G401 (cell line): ENCODE measurements at places on chromosomes 3 and 15. TPM values are rescaled to one million over a fixed set of nuclear protein-coding genes. Genes with fewer than 3 reads are reported as not detected.

DNA sequence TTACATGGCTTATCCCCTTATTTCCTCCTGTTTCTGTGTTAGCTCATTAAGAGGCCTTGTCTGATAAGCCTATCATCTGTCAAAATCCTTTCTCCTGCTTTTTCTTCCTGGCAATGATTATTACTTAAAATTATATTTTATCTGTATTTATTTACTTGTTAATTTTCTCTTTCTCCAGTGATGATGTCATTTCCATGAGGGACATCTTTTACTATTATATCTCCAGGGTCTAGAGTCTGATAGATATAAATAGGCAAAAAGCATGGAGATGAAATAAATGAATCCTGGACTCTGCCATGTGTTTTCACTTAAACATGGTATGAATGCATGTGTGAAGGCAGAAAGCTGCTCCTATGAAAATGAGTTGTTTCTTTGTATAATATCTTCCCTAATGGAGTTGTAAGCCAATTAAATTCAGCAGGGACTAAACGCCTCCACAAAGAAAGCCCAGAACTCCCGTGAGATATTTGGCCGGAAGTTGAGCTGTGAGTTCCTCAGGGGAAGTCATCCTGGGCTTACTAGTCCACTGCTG, 375.2 kb downstream of the TUSC7 start:
- DNase-seq = no peak

DNA sequence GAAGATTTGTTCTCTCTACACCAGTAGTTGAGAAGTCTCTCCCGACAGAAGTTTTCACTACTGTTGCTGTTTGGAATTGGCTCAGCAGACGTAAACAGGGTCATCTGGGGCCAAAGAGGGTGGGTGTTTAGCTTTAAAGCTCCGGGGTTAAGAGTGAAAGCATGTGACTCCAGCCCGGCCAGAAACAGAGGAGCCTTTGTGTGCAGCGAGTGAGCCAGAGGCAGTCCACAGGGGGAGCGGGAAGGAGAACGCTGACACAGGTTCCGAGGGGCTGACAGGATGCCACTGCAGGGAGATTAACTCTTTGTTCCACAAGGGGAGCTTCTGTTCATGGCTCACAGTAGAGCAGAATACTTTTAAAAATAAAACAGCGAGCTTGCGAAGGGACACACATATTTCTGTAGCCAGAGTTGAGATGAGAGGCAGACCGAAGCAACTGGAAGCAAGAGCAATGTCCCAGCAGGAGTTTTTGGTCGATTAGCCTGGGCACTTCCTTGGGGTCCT, 26.9 kb downstream of the BMF start:
- DNase-seq = peak; percentile 43

GRCh38 chr3:169283951-169284350, 379.6 kb downstream of the MECOM start:
- DNase-seq = no peak

GRCh38 chr3:73327052-73327451, 265.6 kb downstream of the EBLN2 start:
- DNase-seq = no peak

- DNase-seq = no peak
Observed at GRCh38 chr3:155079468-155079745, 712 bp upstream of the MME start.

- DNase-seq = no peak
Observed at GRCh38 chr3:53721187-53722119, 124.8 kb downstream of the CHDH start.

GRCh38 chr15:58931987-58932588, 1.4 kb downstream of the SLTM start:
- peak; percentile 16 for DNase-seq

- DNase-seq = peak; percentile 85
Observed at GRCh38 chr3:10550705-10551104, 45.3 kb upstream of the ATP2B2 start.

DNA sequence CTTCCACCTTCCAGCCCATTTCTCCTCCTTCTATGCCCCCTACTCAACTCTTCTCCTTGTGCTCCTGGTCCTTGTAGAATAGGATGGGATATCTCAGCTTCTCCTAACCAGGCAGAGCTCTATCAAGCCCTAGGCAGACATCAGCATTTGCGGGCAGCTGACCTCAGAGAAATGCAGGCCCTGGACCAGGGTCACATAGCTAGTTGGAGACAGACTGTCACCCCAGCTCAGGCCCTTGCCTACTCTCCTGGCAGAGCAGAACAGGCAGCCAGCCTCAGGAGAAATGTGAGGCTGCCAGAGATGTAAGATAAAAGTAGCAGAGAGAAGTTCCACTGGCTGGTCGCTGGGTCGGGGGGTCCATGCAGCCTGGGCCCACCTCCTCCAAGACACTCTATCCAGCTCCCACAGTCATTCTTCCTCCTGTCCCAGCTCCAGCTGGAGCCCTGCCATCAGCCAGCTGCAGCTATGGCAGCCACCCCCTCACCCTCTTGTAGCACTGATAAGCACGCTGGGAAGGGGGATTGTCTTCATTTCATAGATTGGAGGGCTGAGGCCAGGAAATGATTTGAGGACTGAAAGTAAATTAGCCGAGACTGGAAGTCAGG, 4.0 kb downstream of the CYP8B1 start:
- no peak for DNase-seq

DNA sequence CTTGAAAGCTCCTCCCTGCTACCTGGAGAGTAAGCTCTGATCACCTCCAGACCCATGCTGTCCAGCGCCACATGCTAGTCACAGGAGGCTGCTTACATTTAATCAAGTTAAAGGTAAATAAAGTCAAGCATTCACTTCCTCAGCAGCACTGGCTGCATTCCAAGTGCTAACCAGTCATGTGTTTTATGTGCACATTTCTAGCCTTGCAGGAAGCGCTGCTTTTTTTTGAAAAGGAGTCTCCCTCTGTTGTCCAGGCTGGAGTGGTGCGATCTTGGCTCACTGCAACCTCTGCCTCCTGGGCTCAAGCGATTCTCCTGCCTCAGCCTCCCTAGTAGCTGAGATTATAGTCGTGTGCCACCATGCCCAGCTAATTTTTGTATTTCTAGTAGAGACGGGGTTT, 279.2 kb downstream of the GABRG3 start:
- DNase-seq = no peak

DNA sequence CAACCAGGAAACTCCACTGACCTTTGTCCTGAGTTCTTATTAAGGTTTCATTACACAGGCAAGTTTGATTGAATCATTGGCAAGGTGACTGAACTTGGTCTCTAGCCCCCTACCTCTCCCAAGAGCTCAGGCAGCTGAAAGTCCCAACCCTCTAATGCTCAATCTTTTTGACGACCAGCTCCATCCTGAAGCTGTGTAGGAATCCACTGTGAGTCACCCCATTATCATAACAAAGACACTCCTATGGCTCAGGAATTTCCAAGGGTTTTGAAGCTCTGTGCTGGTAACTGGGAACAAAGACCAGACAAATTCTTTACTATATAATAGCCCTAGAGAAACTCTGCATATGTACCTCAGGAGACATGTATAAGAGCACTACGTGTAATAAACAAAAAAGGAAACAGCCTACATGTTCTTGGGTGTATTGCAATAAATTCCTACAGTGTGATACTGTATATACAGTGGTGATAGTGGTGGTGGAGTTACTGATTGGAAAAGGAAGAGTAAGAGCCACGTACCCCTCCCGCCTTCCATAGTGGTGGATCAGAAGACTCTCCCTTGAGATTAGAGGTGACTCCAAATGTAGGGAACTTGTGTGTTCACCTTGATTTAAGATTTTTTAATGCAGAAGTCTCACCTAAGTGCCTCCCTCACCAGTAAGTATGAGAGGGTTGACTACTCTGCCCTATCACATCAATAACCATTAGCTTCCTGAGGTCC, 116.6 kb downstream of the ST8SIA2 start:
- no peak for DNase-seq

- DNase-seq = peak; percentile 62
Observed at GRCh38 chr15:41564286-41564959, 5.4 kb downstream of the TYRO3 start.

- no peak for DNase-seq
Observed at GRCh38 chr3:170226426-170226960, 4.3 kb downstream of the PRKCI start.

GRCh38 chr3:48367201-48367600, 4.8 kb upstream of the FBXW12 start:
- DNase-seq = peak; percentile 99

DNA sequence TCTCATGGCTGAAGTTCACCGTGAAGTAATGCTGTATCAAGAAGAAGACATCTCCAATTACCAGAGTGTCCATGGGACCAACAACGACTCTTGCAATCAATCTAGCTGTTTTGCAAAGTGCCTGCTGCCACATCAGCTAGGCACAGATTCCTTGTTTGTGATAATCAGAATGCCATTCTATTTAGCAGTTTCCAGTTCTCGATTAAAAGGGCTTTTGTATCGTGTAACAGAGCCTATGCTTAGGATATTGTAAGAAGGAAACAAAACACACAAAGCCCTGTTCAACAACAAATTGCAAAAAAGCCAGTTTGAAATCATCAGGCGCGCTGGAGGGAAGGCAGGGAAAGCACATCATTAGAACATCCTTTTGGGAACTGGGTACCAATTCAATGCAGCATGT, 26.1 kb downstream of the RASGRF1 start:
- no peak for DNase-seq

GRCh38 chr3:114758831-114759699, 388.0 kb downstream of the ZBTB20 start:
- peak; percentile 75 for DNase-seq

- DNase-seq = peak; percentile 33
Observed at GRCh38 chr3:39965997-39966396, 156.6 kb downstream of the MYRIP start.

DNA sequence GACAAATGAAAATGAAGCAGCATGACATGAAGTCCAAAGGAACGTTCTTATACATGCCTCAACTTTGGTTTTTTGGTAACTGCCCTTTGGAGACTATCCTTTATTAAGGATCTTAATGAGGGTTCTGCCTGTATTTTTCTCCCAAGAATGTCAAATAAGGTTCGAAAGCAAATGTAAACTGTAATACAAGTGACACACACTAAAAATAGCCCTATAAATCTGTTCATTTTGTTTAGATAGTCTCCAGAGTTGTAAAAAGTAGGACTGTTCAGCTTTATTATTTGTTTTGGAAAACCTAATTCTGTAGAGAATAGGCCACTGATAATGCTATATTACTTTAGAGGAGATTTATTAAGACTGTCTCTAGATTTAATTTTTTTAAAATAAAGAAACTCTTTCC, 80.5 kb upstream of the CDIN1 start:
- no peak for DNase-seq

GRCh38 chr15:38708672-38709180, 144.1 kb upstream of the RASGRP1 start:
- DNase-seq = no peak

GRCh38 chr15:99143242-99143641, 38.4 kb downstream of the SYNM start:
- DNase-seq = no peak

DNA sequence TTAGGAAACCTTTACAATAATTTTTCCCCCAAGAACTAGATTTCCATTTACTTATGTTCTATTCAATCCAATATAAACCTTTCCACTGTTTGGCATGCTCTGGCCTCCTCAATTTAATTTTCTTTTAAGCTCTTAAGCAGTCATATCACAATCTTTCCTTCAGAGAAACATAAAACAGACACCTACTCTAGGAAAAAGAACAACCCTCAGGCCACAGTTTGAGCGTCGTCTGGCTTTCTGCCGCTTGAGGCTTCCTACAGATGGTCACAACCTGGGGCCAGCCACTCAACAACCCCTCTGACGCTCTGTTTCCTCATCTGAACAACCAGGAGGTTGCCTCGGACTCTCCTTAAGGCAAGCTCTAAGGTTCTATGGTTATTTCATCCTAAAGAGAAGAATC, 143.3 kb downstream of the ADAMTS17 start:
- no peak for DNase-seq

GRCh38 chr15:77031376-77032050, 36.6 kb downstream of the PSTPIP1 start:
- DNase-seq = no peak

- no peak for DNase-seq
Observed at GRCh38 chr3:159144891-159145290, 343.0 kb downstream of the MFSD1 start.

- no peak for DNase-seq
Observed at GRCh38 chr3:152327203-152327602, 58.5 kb downstream of the MBNL1 start.

GRCh38 chr15:80556694-80557367, 138.3 kb upstream of the ABHD17C start:
- no peak for DNase-seq

DNA sequence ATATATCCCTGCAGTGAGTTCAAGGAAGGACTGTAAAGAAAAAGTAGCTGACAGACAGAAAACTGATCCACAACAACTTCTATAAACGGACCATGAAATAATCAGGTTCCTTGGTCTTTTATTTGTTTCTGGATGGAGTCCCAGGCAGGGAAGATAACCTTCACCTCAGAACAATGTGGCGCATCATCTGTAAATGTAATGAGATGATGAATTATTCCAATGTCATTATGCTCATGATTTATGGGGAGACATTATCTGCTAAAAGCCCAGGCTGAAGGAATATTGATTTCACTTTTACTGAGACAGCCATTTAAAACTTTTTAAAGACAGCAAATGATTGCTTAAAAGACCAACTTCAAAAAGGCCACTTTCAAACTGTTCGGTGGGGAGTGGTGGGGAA, 354.9 kb upstream of the ADAMTS9 start:
- no peak for DNase-seq

- peak; percentile 21 for DNase-seq
Observed at GRCh38 chr15:76932135-76932966, 802 bp downstream of the RCN2 start.

- DNase-seq = no peak
Observed at GRCh38 chr15:67156834-67157233, 91.4 kb downstream of the SMAD3 start.

- no peak for DNase-seq
Observed at GRCh38 chr3:195093731-195094130, 177.2 kb downstream of the XXYLT1 start.

GRCh38 chr3:24387000-24387399, 107.7 kb downstream of the THRB start:
- DNase-seq = no peak

- DNase-seq = no peak
Observed at GRCh38 chr15:85694091-85694490, 100.6 kb downstream of the KLHL25 start.

DNA sequence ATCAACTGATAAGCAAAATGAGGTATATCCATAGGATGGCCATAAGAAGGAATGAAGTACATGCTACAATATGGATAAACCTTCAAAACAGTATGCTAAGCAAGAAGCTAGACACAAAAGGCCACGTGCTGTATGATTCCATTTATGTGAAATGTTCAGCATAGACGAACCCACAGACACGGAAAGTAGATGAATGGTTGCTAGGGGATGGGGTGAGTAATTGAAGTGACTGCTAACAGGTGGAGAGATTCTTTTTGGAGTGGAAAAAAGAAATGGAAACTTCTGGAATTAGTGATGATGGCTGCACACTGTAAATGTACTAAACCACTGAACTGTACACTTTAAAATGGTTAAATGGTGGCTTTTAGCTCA, 630 bp upstream of the EFCAB12 start:
- no peak for DNase-seq

RLBP1 gene
- total RNA-seq = 0.95 and 6.6 TPM in 2 replicates

B3GALNT1 gene
- total RNA-seq = not detected in 2 replicates

FNDC3B gene
- 12.7 and 22.9 TPM in 2 replicates for total RNA-seq

IL17RC gene
- 12.2 and 22.5 TPM in 2 replicates for total RNA-seq

SERPINI2 gene
- not detected in 2 replicates for total RNA-seq
